Fibroblast of the aortic adventitia (primary cell): ENCODE measurements at places on chromosomes 12 and 14. TPM values are rescaled to one million over a fixed set of nuclear protein-coding genes. Genes with fewer than 3 reads are reported as not detected.

OR6C1 gene
- not detected in 2 replicates for total RNA-seq

TMEM132C gene
- total RNA-seq: not detected in 2 replicates

WDR20 gene
- 12.9 and 14.6 TPM in 2 replicates for total RNA-seq

ADAM20 gene
- 1.3 and 1.4 TPM in 2 replicates for total RNA-seq

IAPP gene
- total RNA-seq: not detected in 2 replicates

IRAK3 gene
- 20.0 and 21.4 TPM in 2 replicates for total RNA-seq

ATL1 gene
- 5.2 and 10.7 TPM in 2 replicates for total RNA-seq

MTA1 gene
- total RNA-seq: 43.0 and 44.4 TPM in 2 replicates

KLRD1 gene
- total RNA-seq: 0.16 and 0.45 TPM in 2 replicates

DIABLO gene
- total RNA-seq: 50.0 and 58.9 TPM in 2 replicates

CFAP54 gene
- total RNA-seq: 3.0 and 5.6 TPM in 2 replicates

CELA1 gene
- total RNA-seq: 0.25 TPM in 1 of 2 replicates, not detected in the other

EXD2 gene
- 10.8 and 12.1 TPM in 2 replicates for total RNA-seq

GPD1 gene
- total RNA-seq: 0.36 TPM in 1 of 2 replicates, not detected in the other

G2E3 gene
- total RNA-seq: 24.8 and 43.9 TPM in 2 replicates

KRT82 gene
- total RNA-seq: not detected in 2 replicates

NID2 gene
- 146 and 370 TPM in 2 replicates for total RNA-seq

GRIN2B gene
- not detected in 2 replicates for total RNA-seq

NAB2 gene
- total RNA-seq: 41.8 and 54.2 TPM in 2 replicates

SPTB gene
- under 0.01 TPM in 1 of 2 replicates, not detected in the other for total RNA-seq

IFNG-AS1 gene
- 0.09 TPM in 1 of 2 replicates, not detected in the other for total RNA-seq

IL26 gene
- not detected in 2 replicates for total RNA-seq

IL31 gene
- not detected in 2 replicates for total RNA-seq
